Mucosa of descending colon (tissue), 3 donors: ENCODE measurements at places on chromosomes 1 and 21. TPM values are rescaled to one million over a fixed set of nuclear protein-coding genes. Genes with fewer than 3 reads are reported as not detected.

Gene CELA3B
- total RNA-seq = 0.35 TPM

DNA sequence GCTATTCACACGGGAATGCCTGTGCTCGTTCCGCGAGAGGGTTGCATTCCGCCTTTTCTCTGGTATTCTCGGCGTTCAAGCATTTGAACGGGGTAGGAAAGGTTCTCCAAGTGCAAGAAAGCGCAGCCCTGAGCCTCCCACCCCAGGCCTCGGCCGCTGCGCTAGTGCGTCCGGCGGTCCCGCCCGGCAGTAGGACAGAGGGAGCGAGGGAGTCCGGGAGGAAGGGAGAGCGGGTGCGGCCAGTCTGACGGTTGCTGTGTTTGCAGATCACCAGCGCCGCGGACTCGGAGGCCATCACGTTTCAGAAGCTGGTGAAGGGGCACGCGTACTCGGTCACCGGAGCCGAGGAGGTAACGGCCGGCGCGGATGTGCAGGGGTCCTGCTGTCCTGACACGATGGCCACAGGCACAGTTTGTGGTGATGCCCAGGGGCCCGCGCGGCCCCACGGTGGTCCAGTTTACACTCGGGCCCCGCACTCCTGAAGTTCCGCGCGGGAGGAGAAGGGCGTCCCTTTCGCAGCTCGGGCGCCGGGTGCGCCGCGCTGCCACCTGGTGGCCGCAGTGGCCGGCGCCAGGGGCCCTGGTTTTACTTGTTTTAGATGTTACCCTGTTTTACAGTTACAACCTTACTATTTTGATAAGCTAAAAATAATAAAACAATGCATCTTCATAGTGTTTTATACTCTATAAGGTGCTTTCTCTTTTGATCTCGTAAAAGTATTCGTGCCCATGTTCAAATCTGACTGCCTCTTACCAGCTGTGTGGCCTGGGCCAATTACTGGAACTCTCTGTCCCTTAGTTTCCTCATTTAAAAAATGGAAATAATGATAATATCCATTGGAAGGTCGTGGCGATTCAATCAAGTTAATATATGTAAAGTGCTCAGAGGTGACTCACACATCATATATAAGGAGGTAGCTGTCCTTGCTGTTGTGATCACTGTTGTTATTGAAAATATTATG is 36.7 kb downstream of the CAPN2 start:
- DNase-seq = peak; percentile 74

DNA sequence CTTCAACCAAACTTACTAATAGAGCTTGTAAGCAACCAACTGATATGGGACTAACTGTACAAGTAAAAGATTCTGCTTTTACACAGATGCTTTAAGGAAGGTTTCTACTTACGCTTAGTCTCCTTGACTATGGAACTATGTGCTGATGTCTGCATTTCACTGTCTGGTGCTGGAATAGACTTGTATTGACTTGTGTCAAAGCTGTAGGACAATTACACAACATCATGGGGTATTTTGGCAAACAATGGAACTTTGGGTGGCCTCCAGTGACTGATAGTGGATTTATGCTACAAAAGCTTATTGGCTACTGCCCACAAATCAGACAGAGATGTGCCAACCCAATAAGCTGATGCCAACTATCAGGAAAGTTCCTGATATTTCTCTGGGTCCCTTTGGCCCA is 10.6 kb downstream of the CBR1 start:
- no peak for DNase-seq

DNA sequence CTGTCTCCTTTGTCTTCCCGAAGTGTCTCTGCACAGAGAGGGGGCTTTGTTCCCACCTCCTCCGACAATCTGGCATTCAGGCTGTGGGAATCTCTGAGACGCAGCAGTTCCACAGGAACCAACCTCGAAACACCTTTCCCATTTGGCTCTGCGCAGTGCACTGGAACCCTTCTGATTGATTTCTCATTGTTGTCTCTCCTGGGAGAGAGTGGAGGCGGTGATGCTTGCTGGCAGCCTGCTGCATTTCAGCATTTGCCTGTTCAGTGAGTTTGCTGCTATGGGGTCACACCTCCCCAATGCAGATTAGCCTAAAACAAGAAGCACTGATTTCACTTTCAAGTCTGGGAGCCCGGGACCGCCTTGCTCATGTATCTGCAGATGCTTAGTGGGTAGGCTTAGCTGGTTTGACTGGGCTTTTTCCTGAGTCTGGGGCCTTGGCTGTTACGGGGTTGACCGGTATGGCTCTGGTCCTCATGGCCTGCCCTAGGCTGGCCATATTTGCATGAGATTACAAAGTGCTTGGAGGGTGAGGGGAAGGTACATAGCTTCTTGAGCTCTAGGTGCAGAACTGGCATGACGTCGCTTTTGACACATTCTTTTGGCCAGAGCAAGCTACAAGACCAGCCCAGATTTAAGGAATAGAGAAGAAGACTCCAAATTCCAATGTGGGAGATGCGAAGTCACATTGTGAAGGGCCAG is 695.3 kb downstream of the PTPRU start:
- no peak for DNase-seq

DNA sequence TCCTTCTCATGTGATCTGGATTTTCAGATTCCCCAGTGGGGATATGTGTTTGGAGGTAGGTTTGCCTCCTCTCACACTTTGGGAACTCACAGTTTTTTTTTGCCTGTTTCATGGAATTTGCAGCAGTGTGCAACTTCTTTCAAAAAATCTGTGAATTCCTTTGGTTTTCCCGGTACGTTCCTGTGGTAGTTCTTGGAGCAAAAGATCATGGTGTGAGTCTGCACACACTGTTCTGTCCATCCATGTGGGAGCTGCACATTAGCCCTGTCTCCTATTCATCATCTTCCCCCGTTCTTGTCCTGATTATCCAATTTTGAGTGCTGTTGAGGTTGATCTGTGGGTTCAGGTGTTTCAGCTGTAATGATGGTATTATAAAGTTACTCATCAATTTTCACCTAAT is 30.3 kb upstream of the TACSTD2 start:
- DNase-seq = no peak

- DNase-seq = no peak
Observed at GRCh38 chr1:67951014-67951413, 99.4 kb downstream of the DIRAS3 start.

Gene PMVK
- 35.8 TPM for total RNA-seq

DNA sequence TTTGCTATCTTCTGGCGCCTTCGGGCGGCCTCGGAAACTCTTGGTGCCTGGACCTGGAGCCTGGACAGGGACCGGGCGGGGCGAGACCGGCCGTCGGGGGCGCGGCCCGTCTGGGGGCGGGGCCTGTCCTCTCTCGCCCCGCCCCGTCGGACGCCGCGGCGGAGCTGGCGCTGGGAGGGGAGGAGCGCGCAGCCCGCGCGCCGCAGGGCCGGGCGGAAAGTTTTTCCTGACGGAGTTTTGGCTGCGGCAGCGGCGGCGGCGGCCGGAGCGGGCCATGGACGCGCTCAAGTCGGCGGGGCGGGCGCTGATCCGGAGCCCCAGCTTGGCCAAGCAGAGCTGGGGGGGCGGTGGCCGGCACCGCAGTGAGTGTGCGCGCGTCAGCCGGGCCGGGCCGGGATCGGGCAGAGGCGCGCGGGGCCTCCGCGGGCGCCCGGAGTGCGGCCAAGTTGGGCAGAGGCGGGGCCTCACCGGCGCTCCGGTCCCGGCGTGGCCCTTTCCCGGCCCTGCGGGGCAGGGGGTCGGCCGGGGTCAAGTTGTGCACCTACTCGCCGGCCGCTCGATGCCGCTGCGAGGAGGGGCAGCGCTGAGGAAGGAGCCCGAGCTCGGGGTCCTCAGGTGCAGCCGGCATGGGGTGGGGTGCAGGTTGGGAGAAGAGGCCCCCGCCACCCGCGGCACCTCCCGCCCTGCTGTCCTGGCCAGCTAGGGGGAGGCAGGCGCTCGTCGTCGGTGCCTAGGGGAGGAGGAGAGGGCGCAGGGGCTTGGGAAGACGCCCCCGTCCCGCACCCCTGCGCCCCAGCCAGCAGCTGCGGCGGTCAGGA is at the start of gene LDLRAP1:
Gene LDLRAP1, plus strand, starts transcription at position 182 of the 818 bp plus-strand sequence. Its CDS starts 93 bp downstream, at position 275.
- peak; percentile 87 for DNase-seq

- DNase-seq = no peak
Observed at GRCh38 chr1:55056632-55056992, 17.3 kb downstream of the PCSK9 start.
